ENCODE measurements at places on chromosomes 6 and 20.

- DNase-seq, result no peak
Measured at GRCh38 chr6:36296240-36296639, 26.4 kb downstream of the PNPLA1 start.

GRCh38 chr6:144935661-144936060, 650.5 kb downstream of the UTRN start:
- no peak for DNase-seq

GRCh38 chr6:49888742-49889431, 22.6 kb upstream of the CRISP1 start:
- DNase-seq, result no peak

DNA sequence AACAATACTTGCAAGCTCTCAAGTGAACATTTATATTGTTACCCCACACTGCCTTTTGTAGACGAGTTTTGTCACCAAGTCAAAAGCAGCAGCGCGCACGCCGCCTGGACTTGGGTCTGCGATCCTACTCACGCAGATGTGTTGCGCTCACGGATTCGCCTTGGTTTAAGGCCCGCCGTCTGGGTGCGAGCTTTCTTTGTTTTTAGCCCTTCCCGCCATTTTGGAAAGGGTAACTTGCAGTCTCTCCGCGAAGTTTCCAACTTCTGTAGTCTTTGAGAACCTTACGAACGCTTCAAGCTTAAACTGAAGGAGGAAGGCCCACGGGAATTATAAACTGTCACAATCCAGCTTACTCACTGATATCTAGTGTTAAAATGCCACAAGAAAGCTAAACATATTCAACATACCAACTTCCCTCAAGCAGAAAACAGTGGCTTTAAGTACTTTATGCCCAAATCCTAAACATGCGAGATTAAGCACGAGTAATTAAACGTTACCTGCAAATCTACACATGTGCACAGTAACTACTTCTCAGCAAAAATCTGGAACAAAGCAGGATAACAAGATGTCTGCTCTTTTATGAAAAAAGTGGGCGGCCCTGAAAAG, 80.4 kb upstream of the BTN3A2 start:
- DNase-seq, result no peak

GRCh38 chr6:150600010-150600300, 270 bp downstream of the PLEKHG1 start:
- DNase-seq, result no peak

DNA sequence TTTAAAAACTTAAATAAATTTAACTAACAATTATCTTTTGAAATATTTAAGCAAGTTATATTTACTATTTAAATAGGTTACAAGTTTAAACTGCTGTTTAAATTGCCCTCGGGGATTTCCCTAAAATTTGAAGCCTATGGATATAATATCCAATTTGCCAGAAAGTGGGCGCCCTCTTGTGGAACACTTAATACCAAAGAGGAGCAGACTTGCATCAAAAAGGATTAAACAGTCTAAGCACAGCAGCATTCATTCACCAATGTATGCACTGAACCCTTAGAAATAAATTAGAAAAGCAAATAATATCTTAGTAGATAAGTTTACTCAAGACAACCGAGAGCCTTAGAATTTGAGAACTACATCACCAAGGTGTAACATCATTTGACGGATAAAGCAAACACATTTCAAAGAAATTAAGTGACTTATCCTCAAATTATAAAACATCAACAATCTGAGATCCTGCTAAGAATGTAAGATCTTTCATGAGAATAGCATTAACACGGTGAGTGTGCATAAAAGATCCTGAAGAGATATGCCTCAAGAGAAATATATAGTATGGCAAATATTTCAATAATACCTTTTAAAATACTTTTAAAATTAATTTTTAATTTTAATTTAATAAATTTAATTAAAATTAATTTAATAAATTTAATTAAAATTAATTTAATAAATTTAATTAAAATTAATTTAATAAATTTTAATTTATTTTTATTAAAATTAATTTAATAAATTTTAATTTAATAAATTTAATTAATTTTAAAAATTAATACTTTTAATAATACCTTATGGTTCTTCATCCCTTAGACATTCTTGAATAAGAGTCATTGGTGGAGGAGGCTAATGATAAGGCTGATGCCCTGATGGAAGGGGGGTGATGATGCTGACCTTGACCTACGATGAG, 11.5 kb upstream of the MEP1A start:
- DNase-seq, result no peak

GRCh38 chr20:8244637-8245036, 112.6 kb downstream of the PLCB1 start:
- no peak for DNase-seq

DNA sequence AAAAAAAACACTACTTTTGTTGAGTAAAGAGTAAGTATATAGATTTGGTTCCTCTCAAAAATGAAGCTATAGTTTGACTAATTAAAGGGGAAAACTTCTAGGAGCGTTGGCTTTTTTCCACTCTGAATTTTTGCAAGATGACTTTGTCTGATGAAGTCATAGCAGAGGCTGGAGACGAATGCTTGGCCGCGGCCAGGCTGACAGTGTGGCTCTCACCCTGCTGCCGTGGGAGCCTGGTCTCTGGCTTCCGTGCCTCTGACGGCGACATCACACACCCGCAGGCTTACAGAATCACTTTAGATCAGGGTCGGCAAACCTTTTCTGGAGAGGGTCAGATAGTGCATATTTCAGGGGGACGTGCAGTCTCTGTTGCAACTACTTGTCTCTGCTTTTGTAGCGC, 145.0 kb downstream of the PHACTR3 start:
- no peak for DNase-seq

GRCh38 chr6:31126396-31127175, 6.3 kb upstream of the CDSN start:
- DNase-seq, result no peak

GRCh38 chr6:80608881-80609280, 502.4 kb downstream of the BCKDHB start:
- no peak for DNase-seq

DNA sequence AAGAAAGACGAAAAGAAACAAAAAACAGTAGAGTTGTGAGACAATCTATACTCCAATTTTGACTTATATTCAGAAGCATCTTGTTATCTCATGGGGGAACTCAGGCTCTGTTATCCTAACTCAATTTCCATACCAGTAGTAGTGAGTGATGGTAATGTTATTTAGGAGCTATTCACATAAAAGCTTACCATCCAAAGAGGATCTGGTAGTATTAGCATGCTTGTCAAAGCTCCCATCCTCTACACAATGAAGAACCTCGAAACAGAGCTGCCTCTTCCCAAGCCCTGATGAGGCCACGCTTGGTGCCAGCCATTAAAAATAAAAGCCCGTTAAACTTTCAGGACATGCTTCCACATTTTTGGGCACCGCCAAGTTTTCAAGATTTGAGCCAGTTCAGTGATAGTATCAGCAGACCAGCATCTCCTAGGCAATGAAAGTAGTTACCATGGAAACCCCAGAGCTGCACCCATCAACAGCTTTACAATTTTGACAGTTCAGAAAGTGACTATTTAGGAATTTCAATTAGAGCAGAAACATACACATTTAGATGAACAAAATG, 173.3 kb downstream of the CD83 start:
- no peak for DNase-seq

DNA sequence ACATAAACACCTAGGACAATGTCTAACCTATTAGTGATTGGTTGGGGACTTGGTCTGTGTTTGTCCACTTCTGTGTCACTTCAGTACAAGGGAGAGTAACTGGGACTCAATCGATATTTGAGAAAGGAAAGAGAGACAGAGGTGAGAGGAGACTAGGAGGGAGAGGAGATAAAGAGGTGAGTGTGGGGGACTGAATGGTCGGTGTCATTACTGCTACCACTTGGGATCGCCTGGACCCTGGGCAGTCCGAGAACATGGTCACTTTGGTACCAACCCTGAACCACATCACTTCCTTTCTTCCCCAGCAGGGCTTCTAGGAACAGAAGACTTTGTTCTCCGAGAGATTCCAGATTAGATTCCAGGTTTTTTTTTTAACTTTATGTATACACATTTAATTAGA, 63.7 kb downstream of the GPR6 start:
- no peak for DNase-seq

DNA sequence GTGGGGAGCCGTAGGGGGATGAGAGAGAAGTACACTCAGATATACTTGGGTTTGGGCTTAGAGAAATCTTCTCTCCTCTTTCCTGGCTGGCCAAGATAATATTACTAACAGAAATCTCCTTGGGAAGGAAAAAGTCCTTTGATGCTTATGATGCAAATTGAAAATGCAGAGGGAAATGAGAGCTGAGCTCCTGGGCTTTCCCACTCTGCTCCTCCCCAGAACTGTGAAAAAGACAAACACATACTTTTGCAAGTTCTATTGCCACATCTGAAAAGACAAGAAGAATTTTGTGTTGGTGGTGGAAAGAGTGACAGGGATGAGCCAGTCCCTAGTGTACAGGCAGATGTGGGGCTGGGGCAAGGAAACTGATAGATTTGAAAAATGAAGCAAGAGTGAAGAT, 185.9 kb downstream of the ANKRD60 start:
- no peak for DNase-seq

DNA sequence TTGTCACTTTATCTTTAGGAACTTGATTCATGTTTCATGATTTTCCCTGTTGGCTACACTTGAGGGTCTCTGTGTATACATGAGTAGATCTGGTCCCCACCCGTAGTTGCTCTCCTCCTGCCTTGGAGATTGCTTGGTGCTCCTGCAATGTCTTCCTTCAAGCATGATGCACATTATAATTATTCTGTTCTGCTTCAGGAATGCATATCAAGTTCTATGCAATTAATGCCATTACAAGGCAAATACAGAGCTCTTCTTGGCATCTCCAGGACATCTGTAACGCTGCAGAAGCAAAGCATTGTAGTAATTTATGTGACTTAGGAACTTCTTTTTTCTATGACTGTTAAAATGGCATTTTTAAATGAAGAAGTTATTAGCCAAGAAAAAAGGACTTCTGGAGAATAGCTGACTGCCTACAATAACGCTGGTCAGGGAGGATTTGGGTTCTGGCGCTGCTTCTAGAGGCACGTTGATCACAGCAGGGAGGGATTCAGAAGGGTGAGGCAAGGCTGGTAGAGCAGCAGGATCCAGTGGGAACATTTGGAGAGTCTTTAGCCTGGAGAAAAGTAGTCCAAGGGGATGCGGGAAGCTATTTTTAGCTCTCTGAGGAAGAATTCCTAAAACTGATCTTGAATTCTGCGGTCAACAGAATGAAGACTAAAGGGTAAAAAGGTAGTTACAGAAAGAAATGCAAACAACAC, 203.6 kb downstream of the PLCB1 start:
- no peak for DNase-seq

DNA sequence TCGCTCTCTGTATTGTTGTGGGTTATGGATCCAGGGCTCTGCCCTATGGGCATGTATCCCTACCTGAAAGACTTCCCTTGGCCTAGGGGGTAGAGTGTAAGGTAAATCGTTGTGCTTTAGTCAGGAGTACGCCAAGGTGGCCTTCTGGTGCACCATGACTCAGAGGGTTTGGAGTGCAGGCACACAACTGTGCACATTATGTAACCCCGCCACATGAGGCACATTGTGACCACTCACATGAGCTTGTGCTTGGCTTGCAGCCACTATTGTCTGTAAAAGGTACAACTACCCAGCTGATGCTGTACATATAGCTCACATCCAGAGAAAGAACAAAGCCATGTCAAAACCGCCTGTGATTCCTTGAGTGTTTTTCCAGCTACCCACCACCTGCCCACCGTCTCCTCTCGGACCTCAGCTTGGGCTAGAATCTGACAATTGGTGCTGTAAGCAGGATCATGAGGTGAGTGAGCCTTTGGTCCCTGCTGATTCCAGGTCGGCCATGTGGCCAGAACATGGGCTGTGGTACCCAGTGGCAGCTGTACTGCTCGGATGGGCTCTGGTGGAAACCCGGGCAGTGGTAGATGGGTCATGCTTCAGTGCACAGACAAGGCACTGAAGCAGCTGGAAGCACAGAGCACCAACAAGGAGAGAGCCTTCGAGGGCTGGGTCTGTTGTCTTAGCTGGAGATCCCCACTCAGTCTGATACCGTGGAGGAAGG, 33.8 kb downstream of the HDDC2 start:
- DNase-seq, result no peak

DNA sequence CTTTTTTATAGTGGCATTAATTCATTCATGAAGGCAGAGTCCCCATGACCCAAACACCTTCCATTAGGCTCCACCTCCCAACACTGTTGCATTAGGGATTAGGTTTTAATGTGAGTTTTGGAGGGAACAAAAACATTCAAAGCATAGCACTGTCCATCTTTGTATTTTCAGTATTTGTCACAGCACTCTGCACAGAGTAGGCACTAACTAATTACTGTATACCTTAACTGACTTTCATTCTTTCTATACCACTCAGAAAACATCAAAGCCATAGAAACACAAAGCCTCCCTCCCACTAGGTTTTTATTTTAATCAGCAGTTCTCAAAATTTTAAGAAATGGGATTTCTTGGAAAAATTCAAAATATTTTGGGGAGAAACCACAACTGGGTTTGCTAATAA, 21.8 kb upstream of the AHI1 start:
- no peak for DNase-seq

- DNase-seq, result no peak
Measured at GRCh38 chr6:76553256-76553655, 480.8 kb upstream of the IMPG1 start.

All from activated CD8-positive, alpha-beta memory T cell treated with anti-CD3 and anti-CD28 coated beads for 4 hours (primary cell).